ENCODE measurements at places on chromosomes 1 and 21.

- no peak for DNase-seq
Measured at GRCh38 chr1:245871915-245872314, 635.2 kb downstream of the SMYD3 start.

GRCh38 chr1:230827801-230828200 is 40.5 kb downstream of the C1orf198 start:
- no peak for DNase-seq

- DNase-seq: no peak
Measured at GRCh38 chr1:72434070-72434469, 151.7 kb upstream of the NEGR1 start.

GRCh38 chr1:38085666-38086330 is 39.2 kb upstream of the POU3F1 start:
- DNase-seq: no peak

DNA sequence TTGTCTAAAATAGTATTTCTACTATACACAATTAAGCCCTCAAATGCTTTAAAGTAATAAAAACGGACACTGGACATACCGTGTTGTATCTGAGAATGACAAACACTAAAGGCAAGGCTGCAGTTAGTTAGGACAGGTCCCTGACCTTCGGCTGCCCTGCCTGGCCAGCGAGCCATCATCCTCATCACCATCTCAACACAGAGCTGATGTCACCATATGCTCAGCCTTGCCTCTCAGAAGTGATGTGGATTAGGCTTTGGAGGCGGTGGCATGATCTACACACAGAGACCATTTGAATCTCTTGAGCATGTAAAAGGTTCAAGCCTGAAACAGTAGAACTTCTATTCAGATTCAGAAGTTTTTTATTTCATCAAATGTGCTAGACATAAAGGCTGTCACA is 244.7 kb downstream of the SDCCAG8 start:
- DNase-seq: no peak

DNA sequence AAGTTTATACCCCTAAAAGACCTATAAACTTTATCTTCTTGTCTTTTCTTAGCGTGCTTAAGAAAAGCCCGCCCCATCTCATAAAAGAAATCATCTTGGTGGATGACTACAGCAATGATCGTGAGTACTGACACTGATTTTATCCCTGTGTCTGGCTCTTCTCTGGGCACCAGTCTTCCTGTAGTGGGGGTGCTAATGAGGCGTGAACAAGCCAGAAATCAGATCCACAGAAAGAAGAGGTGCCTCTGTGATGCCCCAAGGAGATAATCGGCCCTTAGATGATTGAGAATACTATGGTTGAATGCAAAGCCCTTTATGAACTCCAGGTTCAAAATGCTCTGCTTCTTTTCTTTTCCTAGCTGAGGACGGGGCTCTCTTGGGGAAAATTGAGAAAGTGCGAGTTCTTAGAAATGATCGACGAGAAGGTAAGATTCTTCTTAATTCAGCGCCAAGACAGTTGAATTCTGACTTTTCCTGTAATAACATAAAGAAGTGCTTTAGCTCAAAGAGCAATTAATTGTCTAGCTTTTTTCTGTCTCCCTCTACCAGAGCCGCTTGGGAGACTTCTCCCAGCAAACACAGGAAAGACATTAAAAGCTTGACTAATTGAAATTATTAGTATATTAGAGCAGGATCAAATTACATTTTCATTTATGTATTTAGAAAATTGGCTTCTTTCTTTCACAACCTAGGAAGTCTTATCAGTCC is 169.4 kb downstream of the GALNT2 start:
- DNase-seq: no peak

- peak; percentile 53 for DNase-seq
Measured at GRCh38 chr1:207867136-207868109, 43.5 kb downstream of the CD34 start.

DNA sequence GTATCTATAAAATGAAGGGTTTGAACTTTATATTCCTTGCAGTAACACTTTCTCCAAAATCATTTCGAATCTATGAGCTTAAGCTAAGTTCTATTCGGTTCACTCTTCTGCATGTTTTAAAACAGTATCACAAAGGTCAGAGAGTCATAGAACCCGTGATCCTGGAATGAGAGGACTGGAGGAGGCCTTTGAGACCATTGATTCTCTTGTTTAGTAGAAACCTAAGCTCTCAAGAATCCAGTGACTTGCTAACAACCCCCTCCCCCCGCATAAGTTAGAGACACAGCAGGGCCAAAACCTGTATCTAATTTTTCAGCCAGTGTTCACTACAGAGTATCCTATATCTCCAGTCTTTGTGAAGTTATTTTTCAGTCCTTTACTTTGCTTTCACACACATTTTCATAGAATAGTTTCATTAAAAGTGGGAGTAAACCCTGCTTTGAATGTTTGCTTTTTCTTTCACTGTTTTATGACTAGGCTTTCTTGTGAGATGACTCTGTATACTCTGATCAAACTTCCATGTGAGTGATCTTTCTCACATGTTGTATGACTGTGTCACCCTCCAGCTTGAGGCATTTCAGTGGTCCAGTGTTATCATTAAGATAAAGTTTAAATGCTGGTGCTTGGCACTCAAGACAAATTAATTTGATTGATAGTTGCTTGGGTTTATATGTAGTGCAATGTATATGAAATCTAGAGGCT is 275.4 kb upstream of the SGIP1 start:
- no peak for DNase-seq

- DNase-seq: no peak
Measured at GRCh38 chr1:10908266-10908665, 104.2 kb upstream of the TARDBP start.

GRCh38 chr1:17933501-17933900 is 174.1 kb upstream of the IGSF21 start:
- DNase-seq: no peak

DNA sequence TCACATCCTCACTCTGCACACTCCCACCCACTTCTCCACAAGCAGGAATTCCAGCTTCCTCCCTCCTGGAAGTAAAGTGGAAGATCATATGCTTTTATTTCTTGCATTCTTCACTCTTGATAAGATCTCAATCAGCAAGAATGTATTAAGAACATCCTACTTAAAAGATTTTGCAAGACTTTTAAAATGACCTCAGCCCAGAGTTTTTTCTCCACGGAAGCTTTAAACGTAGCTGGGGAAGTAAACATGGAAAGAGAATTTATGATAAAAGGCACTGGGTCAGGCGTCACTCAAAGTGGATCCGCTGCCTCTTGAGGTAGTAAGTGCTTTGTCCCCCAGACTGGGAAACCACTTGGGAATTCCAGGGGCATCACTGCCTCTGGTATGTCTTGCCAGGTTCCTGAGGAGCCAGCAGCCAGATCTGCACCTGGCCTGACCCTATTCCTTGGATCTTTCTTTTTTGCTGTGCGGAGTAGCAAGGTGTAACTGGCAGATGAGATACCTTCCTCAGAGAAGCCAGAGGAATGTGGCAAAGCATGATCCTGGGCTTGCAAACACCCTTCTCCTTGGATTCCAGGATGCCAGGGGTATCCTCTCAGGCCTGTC is 33.9 kb downstream of the CDK18 start:
- no peak for DNase-seq

GRCh38 chr1:119874186-119874585 is 22.1 kb downstream of the ADAM30 start:
- no peak for DNase-seq

- DNase-seq: no peak
Measured at GRCh38 chr1:166700696-166701095, 138.6 kb upstream of the POGK start.

GRCh38 chr1:212688341-212689047 is 11.1 kb downstream of the BATF3 start:
- DNase-seq: no peak

- DNase-seq: no peak
Measured at GRCh38 chr1:173050865-173051264, at the start of gene TNFSF18. Gene TNFSF18 (minus strand): TSS chr1:173050941. CDS start chr1:173050896, 45 bp downstream.

DNA sequence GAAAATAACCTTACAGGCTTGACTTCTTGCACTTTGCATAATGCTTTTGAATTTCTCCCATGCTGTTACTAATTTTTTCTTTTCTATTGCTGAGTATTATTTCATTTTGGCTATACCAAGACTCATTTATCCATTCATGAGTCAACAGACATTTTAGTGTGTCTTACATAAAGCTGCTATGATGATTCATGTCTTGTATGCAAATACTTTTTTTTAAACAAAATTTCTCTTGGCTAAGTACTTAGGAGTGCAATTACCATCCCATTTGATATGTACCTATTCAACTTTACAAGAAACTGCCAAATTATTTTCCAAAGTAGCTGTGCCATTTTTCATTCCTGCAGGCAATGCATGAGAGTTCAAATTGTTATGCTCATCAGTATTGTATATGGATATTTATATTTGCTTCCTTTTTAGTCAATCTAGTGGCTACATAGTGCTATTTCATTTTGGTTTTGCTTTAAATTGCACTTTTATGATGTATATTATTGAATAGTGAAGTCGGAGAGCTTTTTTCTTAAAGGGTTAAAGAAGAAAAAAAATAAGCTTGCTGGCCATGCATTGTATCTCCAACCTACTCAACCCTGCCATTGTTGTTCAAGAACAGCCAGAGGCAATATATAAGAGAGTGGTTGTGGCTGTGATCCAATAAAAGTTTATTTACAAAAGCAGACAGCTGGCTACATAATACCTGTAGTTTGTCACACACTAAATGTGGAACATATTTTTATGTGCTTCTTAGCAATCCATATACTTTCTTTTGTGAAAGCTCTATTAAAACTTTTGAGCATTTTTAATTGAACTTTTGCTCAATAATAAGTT is 862.8 kb downstream of the KCNT2 start:
- no peak for DNase-seq

- no peak for DNase-seq
Measured at GRCh38 chr1:65363484-65363883, 54.1 kb downstream of the DNAJC6 start.

GRCh38 chr1:79551321-79551720 is 544.8 kb upstream of the ADGRL4 start:
- no peak for DNase-seq

- no peak for DNase-seq
Measured at GRCh38 chr1:99674115-99675064, 28.5 kb downstream of the PALMD start.

DNA sequence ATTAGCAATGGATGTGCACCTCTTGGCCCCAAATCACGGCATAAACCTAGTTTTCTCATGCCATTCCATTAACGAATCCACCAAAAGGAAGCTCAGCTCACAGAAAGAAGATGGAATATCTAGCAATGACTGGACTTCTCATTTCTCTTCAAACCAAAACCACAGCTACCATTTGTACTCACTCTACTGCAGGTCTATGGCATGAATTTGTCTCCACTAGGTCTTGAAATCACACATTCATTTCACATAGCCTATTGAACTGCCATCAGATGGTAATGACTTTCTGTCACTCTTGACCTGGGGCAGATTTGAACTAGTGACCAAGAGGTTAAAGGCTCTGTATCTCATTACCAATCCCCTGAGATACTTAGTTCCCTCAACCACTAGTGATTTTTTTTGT is 382.7 kb downstream of the DPYD start:
- no peak for DNase-seq

DNA sequence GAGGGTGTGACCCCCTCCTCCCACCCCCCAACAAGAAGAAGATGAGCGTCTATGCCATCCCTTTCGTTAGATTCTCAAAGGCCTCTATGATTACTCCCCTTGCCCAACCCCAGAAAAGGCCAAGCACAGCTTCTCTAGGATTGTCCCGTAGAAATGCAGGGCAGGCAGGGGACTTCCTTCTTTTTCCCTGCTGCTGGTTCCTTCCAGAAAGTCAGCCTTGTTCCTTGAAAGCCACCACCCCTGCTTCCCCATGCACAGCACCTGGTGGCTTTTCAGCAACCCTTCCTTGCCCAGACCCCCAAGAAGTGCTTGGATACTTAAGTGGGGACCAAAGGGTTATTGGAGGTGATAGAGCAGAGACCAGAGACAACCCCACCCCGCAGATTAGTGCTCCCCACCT is 75.1 kb downstream of the ARHGEF10L start:
- DNase-seq: no peak

DNA sequence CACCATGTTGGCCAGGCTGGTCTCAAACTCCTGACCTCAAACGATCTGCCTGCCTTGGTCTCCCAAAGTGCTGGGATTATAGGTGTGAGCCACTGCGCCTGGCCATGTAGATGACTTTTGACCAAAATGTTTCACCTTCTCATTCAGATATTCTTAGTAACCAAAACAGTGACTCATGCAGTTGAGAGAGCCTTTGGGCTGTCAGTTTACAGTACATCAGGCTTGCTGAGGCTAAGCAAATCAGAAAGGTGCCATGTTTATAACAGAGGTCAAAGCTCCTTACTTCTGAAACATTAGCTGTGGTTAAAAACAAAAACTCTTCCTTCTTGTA is 21.0 kb downstream of the CNIH4 start:
- no peak for DNase-seq

- no peak for DNase-seq
Measured at GRCh38 chr1:230771773-230772354, 24.7 kb downstream of the CAPN9 start.

- no peak for DNase-seq
Measured at GRCh38 chr1:18549106-18549505, 68.4 kb downstream of the KLHDC7A start.

GRCh38 chr1:247487057-247487456 is 29.2 kb upstream of the OR2B11 start:
- DNase-seq: peak; percentile 34

- DNase-seq: no peak
Measured at GRCh38 chr1:214318356-214318755, 37.4 kb downstream of the SMYD2 start.

- no peak for DNase-seq
Measured at GRCh38 chr1:95126846-95127245, 9.7 kb downstream of the TLCD4 start.

- DNase-seq: no peak
Measured at GRCh38 chr1:23370330-23370708, 683 bp upstream of the ZNF436 start.

DNA sequence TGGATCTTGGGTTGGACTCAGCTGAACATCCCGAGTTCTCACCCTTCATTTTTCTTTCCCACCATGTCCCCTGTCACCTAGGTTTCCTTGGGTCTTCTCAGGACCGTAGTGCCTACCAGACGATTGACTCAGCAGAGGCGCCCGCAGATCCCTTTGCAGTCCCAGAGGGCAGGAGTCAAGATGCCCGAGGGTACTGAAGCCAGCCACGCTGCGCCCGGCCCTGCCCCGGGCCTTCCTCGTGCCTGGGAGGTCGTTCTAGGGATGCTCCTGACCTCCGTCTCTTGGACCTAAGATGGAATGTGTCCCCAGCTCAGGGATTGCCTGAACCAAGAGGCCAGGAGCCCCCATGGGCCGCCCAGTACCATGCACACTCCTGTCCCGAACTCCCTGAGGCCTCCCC is 12.0 kb upstream of the C1orf167 start:
- no peak for DNase-seq

- DNase-seq: no peak
Measured at GRCh38 chr1:38839363-38839762, 20.2 kb downstream of the RRAGC start.

DNA sequence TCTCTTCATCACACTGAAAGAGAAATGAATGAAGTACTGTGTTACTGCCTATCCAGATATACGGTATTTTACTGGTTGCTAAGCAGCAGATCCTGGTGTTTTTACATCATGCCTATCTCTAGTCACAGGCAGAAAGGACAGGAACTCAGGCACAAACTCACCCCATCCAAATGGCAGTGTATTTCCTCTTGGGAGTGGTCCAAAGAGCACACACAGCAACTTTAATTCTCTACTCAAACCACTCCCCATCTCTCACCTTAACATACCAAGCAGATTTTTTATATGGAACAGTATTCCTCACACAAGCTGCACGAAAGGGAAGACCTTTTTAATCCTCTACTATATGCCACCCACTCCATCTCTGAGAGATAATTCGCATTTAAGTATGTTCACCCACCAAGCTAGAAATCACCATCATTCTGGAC is 27.3 kb downstream of the EIF4G3 start:
- peak; percentile 56 for DNase-seq

GRCh38 chr1:167420510-167420909 is 97.8 kb downstream of the CD247 start:
- DNase-seq: no peak

Measured in midbrain (tissue), 1 donor.